ENCODE measurements at places on chromosomes 16 and 17.

DNA sequence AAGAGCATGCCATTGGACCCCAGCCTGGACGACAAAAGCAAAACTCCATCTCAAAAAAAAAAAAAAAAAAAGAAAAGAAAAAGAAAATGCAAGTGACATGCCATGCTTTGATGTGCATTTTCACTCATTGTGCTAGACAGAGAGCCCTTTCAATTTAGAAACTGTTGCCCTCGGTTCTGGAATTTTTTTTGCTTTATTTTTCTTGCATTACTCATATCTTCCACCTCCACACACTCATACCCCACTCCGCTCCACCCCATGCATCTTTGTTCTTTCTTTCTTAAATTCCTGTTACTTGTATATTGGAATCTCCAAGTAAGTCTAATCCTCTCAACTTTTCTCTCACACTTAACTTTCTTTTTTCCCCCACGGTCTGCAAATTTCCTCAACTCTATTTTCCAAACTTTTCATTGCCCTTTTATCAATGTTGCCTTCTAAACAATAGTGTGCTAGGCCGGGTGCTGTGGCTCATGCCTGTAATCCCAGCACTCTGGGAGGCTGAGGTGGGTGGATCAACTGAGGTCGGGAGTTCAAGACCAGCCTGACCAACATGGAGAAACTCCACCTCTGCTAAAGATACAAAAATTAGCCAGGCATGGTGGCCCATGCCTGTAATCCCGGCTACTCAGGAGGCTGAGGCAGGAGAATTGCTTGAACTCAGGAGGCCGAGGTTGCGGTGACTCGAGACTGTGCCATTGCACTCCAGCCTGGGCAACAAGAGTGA is 16.8 kb upstream of the SUZ12 start:
- no peak for DNase-seq

GRCh38 chr16:66150698-66151482 is 215.6 kb upstream of the CDH5 start:
- DNase-seq: no peak

DNA sequence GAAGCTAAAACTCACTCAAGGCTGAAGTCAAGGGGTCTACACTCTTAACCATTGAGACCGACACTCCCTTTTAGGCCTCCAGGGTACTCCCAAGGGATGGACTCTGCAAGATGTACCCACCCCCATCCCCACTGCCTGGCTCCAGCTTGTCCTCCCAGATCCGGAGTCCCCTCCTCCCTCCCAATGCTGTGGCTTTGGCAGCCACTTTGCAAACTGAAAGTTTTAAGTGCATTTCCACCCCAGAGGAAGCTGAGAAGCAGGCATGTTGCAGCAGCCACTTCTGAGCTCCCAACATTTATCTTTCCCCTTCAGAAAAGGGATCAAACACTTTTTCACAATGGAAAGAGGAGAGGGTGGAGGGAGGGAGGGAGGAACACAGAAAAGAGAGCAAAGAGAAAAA is 115.2 kb downstream of the COPRS start:
- DNase-seq: no peak

GRCh38 chr16:12010388-12011251 is 34.1 kb downstream of the SNX29 start:
- DNase-seq: no peak

DNA sequence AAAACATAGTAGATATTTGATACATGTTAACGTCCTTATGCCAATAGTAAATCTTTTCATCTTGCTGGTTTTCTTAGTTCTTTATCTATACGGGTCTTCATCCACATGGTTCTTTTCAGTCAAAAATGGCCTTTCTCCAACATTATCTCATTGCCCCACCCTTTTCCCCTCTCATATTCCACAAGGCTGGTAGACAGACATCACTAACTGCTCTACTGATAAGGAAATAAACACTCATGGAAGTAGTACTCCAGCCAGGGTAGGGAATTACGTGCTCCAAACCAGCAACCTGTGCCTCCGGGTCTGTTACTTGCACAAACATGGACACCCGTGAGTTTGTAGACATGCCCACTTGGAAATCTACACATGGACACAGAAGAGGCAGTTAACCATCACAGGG is 141.4 kb downstream of the XYLT1 start:
- DNase-seq: no peak
